ENCODE measurements at places on chromosomes 1 and 21.

DNA sequence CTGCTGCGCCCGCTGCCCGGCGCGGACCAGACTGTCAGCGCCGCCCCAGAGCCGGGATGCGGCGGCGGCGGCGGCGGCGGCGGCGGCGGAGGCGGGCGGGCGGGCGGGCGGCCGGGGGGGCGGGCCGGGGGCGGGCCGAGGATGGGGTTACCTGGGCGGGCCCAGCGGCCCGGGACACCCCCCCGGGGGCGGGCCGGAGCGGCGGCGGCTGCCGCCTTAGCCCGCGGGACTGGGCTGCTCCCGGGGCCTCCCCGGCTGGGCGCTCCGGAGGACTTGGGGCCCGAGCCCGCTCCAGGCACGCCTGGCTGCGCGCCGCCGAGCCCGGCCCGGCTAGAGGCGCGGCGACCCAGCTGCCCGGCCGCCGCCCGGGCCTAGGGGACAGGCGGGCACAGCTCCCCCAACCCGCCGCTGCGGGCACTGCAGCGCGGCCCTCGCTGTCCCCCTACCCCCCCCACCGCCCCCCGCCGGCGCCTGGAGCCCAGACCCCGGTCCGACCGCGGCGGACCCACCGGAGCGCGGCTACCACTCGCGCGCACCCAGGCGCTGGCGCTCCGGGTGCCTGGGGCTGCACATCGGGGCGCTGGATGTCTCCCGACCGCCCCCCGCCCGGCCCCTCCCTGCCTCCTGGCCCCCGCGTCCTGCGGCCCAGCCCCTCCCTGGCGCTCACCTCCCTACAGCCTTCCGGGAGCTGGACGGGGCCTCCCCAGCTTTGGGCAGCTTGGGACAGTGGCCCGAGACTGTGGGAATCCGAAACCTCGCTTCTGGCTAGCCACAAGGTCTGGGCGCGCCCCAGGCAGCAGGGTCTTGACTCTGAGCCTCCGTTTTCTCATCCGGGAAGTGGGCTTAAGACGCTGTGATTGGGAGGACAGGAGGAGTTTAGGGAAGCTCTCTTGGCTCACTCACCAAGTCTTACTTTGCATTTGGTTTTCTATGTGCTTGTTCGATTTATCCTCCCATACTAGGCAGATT lies at the start of gene WNT4:
WNT4 (minus strand) TSS at position 33 of the 969 bp plus-strand sequence. CDS start 175 bp downstream, outside the sequence.
- peak; percentile 56 for DNase-seq

DNA sequence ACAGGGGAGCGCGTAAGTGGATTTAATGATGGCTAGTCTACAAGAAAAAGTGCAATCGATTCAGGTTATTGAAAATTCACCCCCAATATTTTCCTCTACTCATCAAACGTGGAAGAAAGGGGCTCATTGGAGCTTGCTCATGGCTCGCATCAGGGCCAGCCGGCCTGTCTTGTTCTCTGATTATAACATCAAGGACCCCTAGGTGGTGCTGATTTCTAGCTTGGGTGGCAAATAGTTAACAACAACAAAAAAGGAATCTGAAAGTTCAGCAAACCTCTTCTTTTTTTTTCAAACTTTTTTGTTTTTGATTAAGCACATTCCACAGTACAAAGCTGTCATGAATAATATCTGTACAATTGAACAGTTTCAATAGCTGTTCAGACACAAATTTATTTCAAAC lies 35.8 kb upstream of the SOD1 start:
- DNase-seq = no peak

- no peak for DNase-seq
Observed at GRCh38 chr1:22889213-22889827, 83.3 kb downstream of the LACTBL1 start.

DNA sequence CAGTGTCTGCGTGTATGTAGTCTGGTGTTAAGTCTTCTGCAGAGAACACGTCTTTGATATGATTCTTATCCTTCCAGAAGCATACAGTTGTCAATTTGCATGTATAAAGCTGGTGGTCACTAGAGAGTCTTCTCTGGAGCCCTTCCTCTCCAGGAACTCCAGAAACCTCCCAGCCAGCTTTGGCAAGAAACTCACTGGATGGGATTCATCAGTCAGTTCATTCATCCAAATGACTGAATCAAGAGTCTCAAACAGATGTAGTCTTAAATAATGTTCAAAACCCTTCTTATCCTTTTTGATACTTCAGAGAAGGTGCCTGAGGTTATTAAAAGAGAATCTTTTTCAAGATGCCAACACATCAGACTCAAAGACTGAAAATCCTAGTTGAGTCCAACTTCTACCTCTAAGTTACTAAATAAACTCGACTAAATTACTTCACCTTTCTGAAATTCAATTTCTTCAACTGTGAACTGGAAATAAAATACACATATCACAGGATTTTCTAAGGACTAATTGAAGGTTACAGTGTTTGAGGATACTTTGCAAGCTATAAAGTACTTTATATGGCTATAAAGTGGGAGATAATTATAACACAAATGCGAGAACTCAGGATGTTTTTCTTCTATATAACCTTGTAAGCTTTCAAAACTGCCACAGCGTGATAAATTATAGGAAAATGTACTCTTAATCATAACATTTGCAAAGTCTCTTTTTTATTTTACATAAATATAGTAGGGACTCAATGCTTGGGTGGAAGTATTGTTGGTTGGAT lies 252.4 kb downstream of the FGGY start:
- no peak for DNase-seq

- no peak for DNase-seq
Observed at GRCh38 chr21:21464684-21465083, 466.5 kb downstream of the NCAM2 start.

DNA sequence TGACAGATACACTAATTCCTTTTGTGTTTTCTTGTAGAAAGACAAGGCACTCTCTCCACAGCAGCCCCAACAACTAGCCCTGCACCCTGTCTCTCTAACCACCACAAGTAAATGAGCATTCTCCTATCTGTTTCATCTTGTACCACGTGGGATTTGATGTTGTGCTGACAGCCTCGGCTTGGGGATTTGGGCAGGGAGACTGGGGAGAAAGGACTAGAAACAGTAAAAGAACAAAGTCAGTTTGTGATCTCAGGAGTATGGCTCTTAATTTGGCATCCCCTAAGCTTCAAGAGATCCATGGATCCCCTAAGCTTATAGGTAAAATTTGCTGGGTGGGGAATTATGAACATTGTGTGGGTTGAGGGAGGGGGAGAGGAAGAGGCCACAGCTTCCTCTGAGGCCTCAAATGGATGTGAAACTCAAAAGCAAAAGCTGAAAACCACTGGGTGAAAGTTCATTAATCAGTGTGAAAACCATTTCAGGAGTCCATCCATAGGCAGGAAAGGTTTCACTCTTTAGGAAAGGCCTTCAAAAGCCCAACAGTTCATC lies 3.1 kb downstream of the C1orf162 start:
- no peak for DNase-seq

DNA sequence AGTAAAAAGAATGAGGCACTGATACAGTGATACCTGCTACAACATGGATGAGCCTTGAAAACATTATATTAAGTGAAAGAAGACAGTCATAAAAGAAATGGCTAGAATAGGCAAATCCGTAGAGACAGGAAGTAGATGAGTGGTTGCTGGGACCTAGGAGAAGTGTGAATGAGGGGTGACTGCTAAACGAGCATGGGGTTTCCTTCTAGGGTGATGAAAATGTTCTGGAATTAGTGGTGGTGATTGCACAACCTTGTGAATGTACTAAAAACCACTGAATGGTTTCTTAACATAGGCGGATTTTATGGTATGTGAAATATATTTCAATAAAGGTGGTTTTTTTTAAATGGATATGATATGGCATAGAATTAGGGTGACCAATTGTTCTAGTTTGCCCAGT lies 12.6 kb upstream of the SERINC2 start:
- DNase-seq = no peak

DNA sequence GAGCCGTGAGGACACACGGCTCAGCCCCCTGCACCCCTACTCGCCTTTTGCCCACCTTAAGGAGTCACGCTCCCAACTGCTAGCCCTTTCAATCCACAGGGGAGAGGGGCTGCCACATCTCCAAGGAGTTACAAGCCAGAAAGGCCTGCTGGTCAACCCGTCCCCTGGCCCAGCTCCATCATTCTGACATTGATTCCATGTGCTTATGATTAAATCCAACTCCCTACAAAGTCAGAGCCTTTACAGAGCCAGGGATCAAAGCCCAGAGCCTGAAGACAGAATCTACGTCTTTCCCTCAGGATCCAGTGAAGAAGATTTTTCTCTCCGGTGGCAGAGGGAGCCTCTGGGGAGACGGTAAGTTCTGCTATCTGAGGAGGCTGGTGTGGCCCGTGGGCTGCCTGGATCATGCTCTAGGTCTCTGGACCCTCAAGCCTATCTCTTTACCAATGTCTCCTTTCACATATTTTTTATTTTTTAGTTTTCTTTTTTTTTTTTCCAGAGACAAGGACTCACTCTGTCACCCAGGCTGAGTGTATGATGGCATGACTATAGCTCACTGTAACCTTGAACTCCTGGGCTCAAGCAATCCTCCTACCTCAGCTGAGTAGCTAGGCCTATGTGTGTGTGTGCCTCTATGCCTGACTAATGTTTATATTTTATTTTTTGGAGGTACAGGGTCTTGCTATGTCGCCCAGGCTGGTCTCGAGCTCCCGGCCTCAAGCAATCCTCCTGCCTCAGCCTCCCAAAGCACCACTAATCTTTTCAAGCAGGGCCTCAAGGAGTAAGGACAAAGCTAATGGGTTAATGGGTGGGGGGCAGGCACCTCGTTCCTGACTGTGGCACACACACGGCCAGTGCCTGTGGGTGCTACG lies 61.3 kb downstream of the SLC66A1 start:
- no peak for DNase-seq

- no peak for DNase-seq
Observed at GRCh38 chr1:54263601-54264226, 63.7 kb downstream of the MRPL37 start.

DNA sequence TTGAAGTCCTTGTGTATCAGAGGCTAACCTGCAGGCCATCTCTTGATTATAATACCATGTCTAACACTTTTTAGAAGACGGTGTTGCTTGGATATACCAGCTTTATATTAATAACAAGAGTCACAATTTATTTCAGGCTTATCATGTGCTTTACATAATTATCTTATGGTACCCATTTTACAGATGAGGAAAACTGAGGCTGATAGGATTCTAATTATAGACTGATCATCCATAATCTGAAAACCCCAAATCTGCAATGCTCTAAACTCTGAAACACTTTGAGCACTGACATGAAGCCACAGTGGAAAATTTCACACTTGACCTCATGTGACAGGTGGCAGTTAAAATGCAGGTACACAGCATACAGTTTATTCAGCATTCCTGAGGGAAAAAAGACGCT lies 7.2 kb upstream of the RPL11 start:
- no peak for DNase-seq

DNA sequence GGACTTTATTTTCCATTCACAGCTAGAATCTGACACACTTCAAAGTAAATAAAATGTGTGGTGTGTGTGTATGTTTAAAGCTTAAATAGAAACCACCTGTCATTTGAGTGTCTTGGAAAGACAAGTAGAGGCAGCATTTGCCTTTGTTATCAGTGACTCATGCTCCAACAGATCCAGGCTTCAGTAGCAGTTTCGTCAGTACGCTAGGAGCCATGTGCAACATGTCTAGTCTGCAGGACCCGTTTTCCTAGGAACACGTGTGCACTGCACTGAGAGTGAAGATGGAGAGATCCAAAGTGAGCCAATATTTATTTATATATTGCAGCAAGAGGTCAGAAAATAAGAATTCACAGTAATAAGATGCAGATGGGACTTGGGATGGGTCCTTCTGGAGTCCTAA lies 41.8 kb downstream of the SGIP1 start:
- DNase-seq = no peak

- DNase-seq = no peak
Observed at GRCh38 chr1:145936247-145936646, 9.0 kb upstream of the RBM8A start.

DNA sequence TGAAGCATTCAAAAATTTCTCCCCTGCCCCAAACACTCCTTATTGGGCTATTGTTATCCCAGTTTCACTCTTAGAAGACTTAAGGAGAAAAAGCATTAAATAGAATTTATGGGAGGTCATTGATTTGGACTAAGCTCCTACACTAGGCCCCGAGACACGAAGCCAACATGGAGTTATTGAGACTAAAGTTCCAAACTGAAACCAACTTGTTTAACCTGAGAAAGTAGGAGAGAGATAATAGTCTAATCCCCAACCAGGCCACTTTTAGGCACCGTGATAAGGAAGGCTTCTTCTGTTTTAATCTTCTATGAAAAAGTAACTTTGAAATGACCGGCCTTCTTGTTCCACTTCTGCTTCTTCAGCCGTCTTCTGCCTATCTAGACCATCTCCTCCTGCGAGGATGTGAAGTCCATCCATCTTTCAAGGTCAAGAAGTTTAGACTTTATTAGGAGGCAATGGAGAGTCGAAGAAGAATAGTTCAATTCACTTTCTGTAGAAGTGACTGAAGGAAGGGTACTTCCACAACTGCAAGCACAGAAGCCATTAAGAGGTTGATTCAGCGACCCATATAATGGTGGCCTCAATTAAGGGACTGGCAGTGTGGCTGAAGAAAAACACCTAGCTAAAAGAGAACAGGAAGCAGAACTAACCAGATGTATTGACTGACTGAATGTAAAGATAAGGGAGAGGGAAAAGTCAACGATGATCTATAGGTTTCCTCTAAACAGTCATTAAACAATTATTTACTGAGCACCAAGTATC lies 428.8 kb downstream of the SMYD3 start:
- no peak for DNase-seq

DNA sequence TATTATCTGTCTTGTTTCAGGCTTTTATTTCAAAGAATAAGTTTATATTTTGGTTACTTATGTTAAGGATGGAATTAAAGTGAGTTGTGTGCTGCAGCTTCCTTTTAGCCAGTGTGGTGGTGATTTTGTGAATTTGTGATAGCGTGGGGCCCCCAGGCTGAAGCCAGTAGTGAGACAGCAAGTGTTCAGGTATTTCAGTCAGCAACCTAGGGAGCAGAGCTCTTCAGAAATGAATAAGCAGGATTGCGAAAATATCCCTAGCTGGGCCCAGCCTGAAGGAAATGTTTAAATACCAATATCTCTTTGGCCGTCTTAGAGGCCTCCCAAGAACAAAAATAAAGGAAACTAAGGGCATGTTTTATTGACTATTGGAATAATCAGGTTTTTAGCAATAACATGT lies 150.8 kb upstream of the C1orf105 start:
- DNase-seq = no peak

- DNase-seq = no peak
Observed at GRCh38 chr21:17925899-17926298, 106.7 kb upstream of the C21orf91 start.

Measured in Peyer's patch (tissue), 4 donors.